ENCODE measurements at places on chromosomes 5 and 9. TPM values are rescaled to one million over a fixed set of nuclear protein-coding genes. Genes with fewer than 3 reads are reported as not detected.

DNA sequence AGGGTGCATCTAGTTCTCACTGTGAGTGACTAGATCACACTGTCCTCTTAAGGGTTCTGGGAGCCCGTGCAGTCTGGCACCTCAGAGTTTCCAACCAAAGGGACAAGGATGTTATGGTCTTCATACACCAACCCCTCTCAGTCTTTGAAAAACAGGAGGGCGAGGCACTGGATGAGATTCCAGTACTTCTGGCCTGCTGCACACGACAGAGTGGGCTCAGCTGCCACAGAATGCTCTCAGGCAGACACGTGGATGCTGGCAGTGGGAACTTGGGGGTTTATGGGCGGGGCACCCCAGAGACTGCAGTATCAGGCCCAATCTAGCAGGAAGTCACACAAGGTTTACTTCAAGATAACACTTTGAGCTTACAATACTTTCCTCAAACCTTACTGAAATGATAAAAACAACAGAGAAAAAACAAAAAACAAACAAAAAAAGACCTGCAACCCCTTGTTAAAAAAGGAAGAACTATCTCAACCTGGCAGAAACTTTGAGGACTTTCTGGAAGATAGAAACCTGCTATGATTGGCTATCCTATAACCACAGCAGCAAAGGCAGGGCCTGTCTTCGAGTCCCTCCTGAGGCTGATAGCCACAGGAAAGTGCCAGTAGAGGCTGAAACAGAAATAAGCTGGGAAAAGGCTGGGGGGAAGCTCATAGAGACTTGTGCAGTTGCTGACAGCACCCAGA, 28.3 kb upstream of the TGFBR1 start:
- no peak for DNase-seq

GRCh38 chr5:56575821-56576220, 239.5 kb upstream of the MAP3K1 start:
- no peak for DNase-seq

GRCh38 chr5:163509291-163509951, 4.0 kb downstream of the MAT2B start:
- no peak for DNase-seq

GRCh38 chr5:130052752-130053151, 148.5 kb downstream of the CHSY3 start:
- no peak for DNase-seq

DNA sequence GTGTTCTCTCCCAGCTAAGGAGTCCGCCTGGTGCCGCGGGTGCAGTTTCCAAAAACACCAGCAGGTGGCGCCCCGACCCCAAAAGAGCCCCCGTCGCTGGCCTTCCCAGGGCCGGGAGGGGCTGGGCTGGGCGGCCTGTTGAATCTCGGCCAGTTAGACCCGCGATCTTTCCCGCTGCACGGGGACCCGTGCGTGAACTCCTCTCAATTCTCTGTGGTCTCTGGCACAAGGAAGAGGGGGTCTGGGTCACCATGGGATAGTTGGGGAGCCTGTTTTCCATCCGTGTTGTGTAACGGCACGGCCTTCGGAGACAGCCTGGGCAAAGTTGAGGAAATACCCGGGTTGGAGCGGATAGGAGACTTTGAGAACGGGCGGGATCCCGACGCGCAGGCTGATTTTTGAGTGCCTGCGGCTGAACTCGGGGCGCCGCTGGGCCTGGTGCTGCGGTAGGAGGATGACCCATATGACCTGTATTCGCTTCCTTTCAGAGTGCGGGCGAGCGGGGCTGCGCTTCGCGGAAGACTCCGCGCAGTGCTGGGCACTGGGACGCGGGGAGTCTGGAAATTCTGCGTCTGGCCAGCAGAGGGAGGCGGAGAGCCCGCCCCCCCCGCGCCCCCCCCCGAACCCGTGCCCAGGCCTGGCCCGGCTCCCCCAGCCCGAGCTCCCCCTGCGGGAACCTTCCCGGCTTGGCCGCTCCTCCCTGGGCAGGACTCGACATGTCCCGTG, 7.9 kb upstream of the PSD2 start:
- peak; percentile 93 for DNase-seq

TNC gene
- 26.4 TPM for total RNA-seq

S1PR3 gene
- total RNA-seq: 9.9 TPM

OTP gene
- total RNA-seq: not detected

TEX48 gene
- total RNA-seq: not detected

CBY3 gene
- total RNA-seq: not detected
